Stimulated activated CD8-positive, alpha-beta memory T cell treated with anti-CD3 and anti-CD28 coated beads, Interleukin-15, amount 100 ng/mL, for 1 hour (primary cell): ENCODE measurements at places on chromosomes 13 and 19.

GRCh38 chr19:9128171-9128570, 1.4 kb upstream of the OR7G3 start:
- no peak for DNase-seq

DNA sequence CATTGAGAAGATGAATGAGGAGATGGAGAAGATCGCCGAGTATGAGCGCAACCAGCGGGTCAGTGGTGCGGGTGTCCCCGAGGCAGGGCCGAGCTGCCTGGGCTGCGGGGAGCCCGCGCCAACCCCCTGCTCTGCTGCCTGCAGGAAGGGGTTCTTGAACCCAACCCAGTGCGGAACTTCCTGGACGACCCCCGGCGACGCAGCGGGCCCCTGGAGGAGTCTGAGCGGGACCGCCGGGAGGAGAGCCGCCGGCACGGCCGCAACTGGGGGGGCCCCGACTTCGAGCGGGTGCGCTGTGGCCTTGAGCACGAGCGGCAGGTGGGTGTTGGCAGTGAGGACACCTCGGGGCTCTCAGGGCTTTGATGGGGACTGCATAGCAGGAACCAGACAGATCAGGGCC, 8.3 kb downstream of the CCDC9 start:
- no peak for DNase-seq

DNA sequence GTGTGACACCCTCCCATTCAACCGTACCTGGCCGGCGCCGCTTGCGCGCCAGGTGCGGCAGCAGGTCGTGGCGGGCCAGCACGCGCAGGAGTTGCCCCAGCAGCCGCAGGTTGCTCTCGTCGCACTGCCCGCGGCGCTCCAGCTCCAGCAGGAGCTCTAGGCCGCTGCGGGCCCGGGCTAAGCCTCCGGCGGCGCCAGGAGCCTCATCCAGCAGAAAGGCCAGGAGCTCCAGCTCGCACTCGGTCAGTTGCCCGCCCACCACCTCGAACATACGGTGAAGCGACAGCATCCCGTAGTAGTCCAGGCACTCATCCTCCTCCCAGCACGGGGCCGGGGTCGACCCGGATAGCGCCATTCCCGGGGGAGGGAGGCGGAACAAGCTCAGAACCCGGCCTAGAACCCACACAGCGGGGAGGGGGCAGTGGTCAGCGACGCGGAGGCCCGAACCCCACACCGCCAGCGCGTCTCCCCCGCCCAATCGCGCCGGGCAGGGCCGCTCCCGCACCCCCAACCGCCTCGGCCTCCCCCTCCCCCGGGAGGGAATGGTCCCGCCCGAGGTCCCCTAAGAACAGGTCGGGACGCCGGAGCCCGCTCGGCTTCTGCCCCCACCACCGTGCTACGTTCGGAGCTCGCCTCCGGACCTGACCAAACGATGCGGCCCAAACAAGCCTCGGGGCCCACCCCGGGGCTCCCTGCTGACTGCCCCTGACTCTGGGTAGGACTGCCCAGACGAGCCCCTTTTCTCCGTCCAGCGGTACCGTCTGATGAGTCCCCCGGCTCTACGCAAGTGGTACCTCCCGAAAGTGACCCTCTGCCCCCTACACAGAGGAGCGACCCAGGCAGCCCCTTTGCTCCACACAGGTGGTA, 591 bp downstream of the DEDD2 start:
- no peak for DNase-seq

- DNase-seq = no peak
Observed at GRCh38 chr13:113485545-113485944, 5.0 kb downstream of the DCUN1D2 start.

DNA sequence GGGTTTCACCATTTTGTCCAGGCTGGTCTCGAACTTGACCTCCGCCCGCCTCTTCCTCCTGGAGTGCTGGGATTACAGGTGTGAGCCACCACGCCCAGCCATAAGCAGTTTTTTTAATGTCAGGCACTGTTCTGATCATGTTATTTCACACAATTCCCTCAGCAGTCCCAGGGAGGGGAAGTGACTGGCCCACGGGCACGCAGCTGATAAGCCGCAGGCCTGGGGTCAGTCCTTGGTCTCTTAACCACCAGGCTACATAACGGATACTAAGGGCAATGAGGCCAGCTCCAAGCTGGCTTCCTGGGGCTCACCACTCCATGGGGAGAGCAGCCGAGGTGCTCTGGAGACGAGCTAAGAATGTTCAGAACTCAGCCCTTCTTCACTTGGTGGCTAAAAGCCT, 13.5 kb downstream of the BRSK1 start:
- no peak for DNase-seq

DNA sequence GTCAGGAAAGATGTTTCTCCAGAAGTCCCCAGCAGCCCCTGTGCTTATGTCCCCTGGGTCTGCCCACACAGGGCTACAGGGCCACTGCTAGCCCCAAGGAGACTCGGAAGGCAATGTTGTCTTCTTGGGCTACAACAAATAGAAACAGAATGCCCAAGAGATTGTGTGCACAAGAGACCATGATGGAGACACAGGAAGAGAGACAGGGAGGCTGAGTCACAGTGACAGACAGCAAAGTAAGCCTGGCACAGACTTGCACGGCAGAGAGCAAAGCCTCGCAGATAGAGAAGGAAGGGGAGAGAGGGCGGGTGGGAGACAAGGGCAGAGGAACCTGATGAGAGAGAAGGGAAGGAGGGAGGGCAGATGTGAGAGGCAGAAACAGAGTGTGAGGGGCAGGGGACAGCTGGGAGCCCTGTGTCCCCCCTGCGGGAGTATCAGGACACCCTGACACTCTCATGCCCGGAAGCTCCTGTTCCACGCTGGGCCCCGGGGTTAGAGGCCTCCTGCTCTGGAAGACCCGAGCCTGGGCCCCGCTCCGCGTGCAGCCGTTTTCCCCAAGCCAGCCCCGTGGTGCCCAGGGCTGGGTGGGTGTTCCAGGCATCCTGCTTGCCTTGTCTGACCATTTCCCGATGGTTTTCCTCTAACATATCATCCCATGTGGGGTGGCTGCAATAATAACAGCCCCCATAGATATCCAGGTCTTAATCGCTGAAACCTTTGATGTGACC, 2.7 kb upstream of the PLA2G4C start:
- no peak for DNase-seq

DNA sequence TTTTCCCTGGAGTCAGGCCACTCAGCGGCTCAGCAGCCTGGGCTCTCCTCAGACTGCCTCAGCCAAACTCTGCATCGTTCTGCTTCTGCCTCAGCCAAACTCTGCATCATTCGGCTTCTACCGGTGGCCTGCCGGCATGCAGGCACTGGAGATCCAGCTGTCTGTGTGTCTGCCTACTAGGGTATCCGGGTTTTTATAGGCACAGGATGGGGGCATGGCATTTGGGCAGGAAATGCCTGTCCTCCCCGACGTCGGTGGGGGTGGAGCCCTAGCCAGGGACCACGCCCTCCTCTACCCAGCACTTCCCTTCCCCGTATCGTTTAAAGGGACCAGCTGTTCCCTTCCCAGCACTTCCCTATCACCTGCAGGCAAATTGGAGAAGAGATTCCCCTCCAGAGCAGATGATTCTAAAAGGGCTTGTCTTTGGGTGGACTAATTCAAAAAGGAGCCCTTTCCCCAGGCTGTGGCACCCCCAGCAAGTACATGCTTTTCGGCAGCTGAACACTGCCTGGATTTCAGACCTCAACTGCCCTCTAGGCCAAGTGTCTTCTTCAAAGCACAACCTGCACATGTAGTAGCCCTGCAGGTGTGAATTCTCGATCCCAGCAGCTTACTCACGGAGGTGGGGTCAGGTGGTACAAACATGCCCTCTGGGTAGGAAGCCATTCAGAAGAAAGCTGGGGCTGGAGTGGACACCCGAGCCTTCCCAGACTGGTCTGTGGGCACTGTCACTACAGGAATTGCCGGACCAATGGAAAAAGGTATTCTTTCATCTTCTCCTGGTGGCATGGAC, 25.4 kb upstream of the GPR12 start:
- DNase-seq = peak; percentile 16

DNA sequence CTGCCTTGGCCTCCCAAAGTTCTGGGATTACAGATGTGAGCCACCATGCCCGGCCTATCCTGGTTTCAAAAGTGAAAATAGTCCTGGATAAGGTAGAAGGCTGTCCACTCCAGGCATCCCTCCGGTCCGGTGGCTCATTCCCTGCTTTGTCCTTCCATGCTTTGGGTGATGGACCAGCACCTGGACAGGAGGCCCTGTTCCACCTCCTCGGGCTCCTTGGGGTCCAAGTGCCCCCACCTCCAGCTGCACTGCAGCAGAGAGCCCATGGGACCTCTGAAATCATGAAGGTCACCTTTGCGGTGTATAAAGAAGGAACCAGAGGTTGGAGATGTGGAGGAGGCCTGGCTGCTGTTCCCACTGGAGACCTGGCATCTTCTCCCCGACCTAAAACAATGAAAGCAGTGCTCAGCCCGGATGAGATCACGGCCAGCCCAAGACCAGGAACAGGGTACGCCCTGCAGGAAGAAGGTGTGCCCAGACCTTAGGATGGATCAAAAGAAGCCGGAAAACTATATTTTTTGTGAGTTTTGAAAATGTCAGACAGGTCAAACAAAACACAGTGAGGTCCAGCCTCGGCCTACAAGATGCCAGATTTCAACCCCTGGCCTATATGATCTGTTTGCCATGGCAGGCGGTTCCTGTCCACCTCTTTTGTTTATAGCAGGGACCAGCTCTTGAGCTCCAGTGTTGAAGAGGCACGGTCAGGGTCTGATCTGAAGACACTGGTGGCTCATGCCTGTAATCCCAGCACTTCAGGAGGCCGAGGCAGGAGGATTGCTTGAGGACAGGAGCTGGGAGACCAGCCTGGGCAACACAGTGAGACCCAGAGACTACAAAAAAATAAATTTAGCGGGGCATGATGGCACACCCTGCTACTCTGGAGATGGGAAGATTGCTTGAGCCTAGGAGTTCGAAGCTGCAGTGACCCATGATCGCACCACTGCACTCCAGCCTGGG, 5.8 kb downstream of the LSR start:
- no peak for DNase-seq

DNA sequence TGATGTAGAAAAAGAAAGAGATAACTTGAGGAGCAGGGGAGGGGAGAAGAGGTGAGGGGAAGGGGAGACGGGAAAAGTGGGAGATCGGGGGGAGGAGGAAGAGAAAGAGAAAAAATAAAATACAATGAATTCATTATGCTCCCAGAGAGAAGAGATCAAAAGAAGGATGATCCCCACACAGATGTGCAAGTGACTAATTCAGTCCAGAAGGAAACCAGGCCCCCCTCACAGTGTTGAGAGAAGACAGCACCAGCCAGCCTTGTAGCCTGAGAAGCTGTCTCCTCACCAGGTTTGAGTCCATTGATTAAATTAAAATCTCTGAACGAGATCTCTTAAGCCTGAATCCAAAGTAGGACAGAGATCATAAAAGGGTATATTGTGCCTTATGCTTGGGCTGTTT, 333.7 kb upstream of the NBEA start:
- no peak for DNase-seq
